ENCODE measurements at places on chromosomes 3 and 15.
A peak's percentile ranks its signal among the peaks of the same experiment; 100 is the strongest.

- no peak for DNase-seq
These were observed 4.1 kb upstream of the P4HTM start for GRCh38 chr3:48985831-48986376.

GRCh38 chr3:74862476-74862875 is 248.0 kb upstream of the CNTN3 start:
- DNase-seq: no peak

- DNase-seq: no peak
These were observed 94.0 kb upstream of the CACNA2D3 start for GRCh38 chr3:54028372-54028771.

- no peak for DNase-seq
These were observed 16.1 kb upstream of the SLMAP start for GRCh38 chr3:57740027-57740426.

GRCh38 chr3:161695811-161696210 is 199.2 kb downstream of the OTOL1 start:
- DNase-seq: no peak

GRCh38 chr3:101819649-101820206 is 29.6 kb upstream of the NFKBIZ start:
- no peak for DNase-seq

GRCh38 chr15:89575656-89576416 is 567 bp downstream of the TICRR start:
- peak; percentile 42 for DNase-seq

DNA sequence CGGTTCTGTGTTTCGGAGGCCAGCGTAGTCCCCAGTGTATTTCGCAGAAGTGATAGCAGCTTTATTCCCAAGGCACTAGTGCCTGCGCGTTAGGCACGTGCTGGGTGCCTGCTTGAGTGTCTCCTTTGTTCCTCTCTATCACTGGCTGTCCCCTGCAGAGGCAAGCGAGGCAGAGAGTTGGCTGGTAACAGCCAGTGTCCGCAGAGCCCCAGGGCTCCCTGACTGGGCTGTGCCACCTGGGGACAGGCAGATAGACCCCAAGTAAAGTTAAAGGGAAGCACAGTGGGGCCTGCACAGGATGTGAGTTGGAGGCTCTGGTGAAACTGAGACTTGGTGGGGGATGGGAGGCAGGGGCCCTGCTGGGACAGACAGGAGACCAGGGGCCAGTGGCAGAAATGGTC is 50.7 kb downstream of the APBA2 start:
- DNase-seq: no peak

DNA sequence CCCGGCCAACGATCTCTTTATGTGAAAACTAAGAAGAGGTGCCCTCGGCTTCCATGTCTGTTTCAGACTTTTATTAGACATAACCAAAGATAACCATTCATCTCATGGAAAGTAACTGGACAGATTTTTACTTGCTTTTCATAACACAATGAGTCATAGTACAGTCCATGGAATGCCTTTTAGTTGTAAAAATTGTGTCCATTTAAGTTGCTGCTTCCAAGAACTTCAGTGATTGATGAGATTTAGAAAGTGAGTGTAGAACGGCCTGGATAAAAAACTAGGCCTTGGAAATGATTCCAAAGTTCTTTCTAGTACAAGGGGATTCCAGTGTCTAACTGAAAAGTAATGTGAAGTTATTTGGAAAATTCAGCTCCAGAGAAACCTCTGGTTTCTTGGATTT is 10.8 kb downstream of the EIF2AK4 start:
- DNase-seq: no peak

DNA sequence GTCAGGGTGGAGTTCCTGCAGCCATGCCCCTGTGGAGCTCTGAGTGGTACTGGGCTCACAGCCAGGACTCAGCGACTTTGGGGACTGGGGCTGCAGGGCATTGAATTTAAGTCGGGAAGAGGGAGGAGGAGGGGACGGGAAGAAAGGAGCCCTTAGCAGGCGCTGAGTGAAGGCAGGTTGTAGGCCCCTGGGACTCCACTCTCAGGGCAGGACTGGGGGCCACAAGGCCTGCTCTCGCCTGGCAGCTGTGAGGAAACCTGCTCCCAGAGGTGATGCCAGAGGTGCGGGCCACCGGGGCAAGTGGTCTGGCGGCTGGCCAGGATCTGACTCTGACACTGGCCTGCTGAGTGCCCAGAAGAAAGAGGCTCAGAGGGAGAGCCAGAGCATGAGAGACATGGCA is 73.5 kb downstream of the EPHB3 start:
- peak; percentile 32 for DNase-seq

DNA sequence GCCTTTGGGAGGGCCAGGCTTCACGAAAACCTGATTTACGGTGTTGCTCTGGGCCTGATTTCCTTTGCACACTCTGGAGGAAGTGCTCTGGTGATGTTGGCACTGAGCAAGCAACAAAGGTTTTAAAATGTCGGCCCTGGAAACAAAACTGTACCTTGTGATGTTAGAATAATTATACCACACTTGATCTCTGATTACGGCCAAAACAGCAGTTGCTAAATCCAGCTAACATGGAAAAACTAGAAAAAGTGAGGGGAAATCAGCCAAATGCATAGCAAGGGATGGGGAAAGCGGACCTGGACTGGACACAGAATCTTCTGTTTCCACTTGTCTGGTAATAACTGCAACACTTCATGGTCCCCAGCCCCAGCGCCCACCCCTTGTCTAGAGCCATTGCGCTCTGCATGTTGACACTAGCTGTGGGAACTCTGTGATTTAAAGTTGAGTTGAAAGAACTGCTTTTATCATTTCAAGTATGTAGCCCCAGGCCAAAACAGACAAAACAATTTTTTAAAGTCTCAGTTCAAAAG is 120.1 kb downstream of the VGLL4 start:
- DNase-seq: no peak

DNA sequence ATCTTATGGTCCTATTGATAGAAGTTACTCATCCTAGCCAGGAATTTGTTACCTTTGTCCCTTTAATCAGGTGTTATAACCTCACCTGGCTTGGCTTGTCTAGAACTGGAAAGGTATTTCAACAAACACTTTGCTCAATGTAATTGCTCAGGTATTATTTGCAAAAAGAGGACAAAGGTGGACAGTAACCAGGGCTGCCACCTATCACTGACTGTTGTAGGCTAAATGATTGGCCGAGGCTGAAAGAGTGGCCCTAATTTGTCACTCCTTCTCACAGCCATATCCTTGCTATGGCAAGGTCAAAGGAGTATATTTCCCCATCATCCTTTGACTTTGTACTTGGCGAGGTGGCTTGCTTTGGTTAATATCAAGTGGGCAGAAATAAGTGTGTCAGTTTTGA is 2.7 kb upstream of the SELENOS start:
- DNase-seq: no peak

DNA sequence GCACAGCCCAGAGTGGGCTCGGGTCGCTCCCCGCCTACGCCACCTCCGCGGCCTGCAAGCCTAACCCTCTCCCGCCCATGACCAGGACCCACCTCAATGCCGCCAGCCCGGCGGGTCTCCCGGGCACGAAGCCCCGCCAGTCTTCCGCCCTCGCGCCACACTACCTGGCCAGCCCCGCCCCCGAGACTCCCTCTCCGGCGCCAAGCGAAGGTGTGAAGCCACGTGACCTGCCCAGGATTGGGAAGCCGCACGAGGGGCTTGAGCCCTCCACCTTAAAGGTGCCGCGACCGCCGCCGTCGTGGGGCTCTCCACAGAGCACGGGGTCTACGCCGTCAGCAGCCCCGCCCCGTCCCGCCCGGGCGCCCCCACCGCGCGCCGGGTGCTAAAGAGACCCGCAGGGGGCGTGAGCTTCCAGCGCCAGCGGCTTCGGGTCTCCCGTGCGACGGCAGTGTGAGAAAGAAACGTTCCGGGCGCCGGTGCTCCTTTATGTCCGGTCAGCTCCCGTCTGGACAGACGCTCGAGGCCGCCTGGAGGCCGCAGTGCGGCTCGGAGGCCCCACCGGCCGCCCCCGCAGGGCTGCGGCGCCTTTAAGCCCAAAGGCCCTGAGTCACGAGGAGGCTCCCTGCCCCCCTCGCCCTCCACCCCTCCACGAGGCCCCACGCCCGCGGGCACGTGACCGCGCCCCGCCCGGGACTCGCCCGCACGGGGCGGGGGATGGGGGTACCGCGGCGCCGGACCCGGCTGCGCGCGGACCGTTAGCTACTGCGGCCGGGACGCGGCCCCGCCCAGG is at the start of gene CPEB1:
Gene CPEB1, minus strand, starts transcription at position 319 of the 790 bp plus-strand sequence. CDS start 18,904 bp downstream, outside the sequence.
- DNase-seq: peak; percentile 57

DNA sequence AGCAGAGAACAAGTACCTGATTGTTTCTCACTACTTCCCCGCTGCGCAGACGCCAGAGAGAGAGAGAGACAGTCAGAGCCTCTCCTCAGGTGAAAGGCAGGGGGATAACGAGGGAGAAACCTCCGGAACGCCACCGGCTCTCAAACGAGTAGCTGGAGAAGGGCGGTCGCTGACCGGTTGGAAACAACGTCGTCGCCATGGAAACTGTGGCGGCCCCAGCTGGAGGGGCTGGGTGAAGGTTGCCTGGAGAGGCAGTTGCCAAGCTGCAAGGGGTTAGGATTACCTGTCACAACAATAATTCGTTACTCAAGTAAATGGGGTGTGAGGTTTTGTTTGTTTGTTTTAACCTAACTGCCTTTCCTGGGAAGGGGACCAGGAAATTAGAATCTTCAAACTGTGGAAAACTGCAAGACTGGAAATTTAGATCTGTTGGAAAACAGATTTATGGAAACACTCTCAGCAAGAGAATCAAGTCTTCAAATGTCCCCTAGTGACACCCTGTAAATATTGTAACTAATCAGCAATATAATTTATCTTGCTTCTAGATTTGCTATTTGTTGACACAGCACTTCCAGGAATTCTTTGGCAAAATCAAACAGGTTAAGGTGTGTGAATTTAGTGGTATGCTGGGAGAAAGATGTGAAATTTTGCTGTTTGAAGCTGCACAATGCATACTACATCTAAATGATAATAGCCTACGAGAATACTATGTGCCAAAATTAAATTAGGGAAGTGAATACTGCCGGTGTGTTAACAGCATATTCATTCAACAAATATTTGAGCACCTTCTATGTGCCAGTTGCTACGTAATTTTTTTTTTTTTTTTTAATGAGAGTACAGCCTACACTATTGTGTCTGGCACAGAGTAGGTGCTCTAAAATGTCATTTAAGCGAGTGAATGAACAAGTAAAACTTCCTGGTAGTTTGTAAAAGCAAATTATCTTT is at the start of gene DNAH12:
Gene DNAH12, minus strand, starts transcription at position 164 of the 945 bp plus-strand sequence. CDS start 1,474 bp downstream, outside the sequence.
- DNase-seq: peak; percentile 88

- DNase-seq: no peak
These were observed 3.1 kb downstream of the TIPARP start for GRCh38 chr3:156677536-156677935.

- DNase-seq: no peak
These were observed 571.9 kb downstream of the TAFA4 start for GRCh38 chr3:68360492-68360891.

- DNase-seq: no peak
These were observed 133.9 kb upstream of the LRRFIP2 start for GRCh38 chr3:37308247-37308646.

DNA sequence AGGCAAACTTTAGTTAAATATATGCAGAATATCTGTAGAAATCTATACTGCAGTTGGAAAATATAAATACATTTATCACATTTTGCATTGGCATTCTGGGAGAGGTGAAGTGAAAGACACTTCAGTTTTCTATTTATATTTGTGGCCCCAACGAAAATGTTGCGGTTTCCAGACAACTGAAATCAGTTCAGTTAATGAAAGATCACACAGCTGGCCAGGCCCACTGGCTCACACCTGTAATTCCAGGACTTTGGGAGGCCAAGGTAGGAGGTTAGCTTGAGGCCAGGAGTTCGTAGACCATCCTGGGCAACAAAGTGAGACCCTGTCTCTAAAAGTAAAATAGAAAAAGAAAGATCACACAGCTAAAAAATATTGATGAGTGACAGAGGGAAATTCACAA is 11.9 kb upstream of the CLASP2 start:
- DNase-seq: no peak

GRCh38 chr3:105866656-105867653 is 1.9 kb downstream of the CBLB start:
- DNase-seq: no peak

DNA sequence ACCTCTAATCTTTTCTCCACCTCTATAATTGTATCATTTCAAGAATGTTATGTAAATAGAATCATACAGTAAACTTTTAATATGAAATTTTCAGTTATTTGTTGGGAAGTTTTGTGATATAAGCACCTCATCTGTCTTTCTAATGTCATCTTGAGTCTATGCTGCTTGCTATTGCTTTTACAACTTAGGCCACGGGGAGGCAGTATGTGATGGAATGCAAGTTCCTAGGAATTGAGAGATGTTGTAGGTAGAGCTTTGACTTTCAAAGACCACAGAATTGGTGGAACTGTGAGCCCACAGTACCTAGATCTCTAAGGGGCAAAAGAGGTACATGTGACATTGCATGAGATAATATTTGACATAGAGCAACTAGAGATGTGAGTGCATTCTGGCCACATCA is 328.3 kb downstream of the MFSD1 start:
- DNase-seq: peak; percentile 67

GRCh38 chr15:89802986-89803824 is 11.4 kb downstream of the ANPEP start:
- no peak for DNase-seq

DNA sequence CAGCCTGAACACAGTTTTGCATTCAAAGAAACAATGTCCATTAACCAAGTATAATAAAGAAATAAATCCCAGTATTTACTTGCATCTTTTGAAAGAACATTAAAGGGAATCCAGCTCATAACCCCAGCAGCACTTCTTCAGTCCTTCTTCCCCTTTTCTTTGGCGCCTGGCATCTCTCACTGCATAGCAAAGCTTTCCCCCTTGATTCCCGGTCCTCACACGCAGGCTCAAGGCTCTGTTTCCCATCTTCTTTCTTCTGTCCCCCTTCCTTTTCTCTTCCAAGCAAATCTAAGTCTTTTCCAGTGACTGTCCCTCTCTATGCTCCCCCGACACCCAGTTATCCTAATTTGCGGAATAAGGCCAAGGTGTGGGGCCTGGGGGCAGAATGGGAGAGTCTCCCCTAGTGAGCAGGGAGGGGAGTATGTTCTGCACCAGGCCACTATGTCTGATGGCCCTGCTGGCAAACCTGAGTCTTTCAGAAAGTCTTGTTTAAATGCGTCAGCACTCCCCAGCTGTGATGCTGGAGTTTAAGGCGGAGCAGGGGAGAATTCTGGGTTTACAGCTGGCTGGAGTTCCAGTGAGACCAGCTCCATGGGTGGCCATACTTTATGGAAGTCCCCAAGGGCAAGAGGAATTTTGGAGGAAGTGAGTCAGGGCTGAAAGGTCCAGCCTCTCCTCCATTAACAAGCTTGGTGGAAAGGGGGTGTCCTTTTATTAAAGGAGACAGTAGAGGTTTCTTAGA is 42.1 kb downstream of the GOLGA6A start:
- DNase-seq: no peak

- no peak for DNase-seq
These were observed 57.4 kb downstream of the BSN start for GRCh38 chr3:49611719-49612118.

GRCh38 chr3:134330883-134331810 is 43.1 kb downstream of the AMOTL2 start:
- DNase-seq: peak; percentile 54

- peak; percentile 6 for DNase-seq
These were observed 32.8 kb downstream of the ACSBG1 start for GRCh38 chr15:78201281-78202190.

Data from HAP-1 (cell line).